IMR-90 (cell line): ENCODE measurements at places on chromosomes 4 and X. TPM values are rescaled to one million over a fixed set of nuclear protein-coding genes. Genes with fewer than 3 reads are reported as not detected.

BEX5 gene
- total RNA-seq: not detected in 2 replicates

FAT4 gene
- total RNA-seq: 35.6 and 37.5 TPM in 2 replicates

PCSK1N gene
- not detected in 2 replicates for total RNA-seq

PAGE1 gene
- total RNA-seq: not detected in 2 replicates

IL9R gene
- total RNA-seq: not detected in 2 replicates

GRCh38 chr4:124253080-124253479 is 459.5 kb downstream of the ANKRD50 start:
- DNase-seq: no peak

DNA sequence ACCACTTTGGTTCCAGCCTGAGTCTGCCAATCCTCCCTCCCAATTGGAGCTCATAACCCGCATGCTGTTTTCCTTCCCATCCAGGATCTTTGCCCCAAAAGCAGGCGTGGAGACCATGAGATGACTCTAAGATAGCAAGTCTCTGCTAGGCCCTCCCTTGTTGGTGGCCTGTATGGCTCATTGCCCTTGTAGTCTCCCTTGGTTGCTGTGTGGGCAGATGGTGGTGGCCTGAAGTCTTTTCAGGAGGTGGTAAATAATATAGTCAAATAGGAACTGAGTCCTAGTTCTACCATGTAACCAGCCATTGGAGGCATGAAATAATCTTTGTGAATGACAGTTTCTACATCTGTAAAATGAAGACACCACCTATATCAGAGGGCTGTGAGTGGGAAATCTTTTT is 1.2 kb downstream of the ATP6AP1 start:
- DNase-seq: no peak

- DNase-seq: no peak
These were observed 915 bp downstream of the CPZ start for GRCh38 chr4:8593264-8594096.

- no peak for DNase-seq
These were observed 50.4 kb upstream of the SCRG1 start for GRCh38 chr4:173449380-173449717.

- DNase-seq: no peak
These were observed 70.2 kb upstream of the PLS3 start for GRCh38 chrX:115490814-115491213.

DNA sequence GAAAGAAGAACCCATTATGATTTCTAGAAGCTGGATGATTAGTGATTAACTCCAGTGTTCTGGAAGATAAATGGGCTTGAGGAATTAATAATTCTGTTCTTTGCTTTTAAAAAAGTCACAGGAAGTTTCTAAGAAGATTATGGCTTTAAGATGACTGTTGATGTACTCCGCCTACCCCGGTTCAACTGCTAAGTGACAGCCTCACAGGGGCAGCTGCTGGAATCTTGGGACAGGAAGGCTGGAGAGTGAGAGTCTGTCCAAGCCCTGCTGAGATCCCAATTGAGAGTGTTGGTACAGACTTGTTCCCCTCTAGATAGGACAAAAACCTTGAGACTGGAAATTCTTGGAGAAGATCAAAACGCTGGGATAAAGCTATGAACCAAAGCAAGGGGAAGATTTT is 37.3 kb downstream of the NPY1R start:
- no peak for DNase-seq

GRCh38 chr4:170675568-170676262 is 586.0 kb upstream of the AADAT start:
- DNase-seq: peak; percentile 2

- DNase-seq: no peak
These were observed 83.6 kb downstream of the JAKMIP1 start for GRCh38 chr4:6116696-6117285.

- DNase-seq: peak; percentile 53
These were observed 148.2 kb downstream of the RASL11B start for GRCh38 chr4:53010318-53010717.

GRCh38 chr4:58957711-58958110 is 1847.5 kb upstream of the IGFBP7 start:
- no peak for DNase-seq

DNA sequence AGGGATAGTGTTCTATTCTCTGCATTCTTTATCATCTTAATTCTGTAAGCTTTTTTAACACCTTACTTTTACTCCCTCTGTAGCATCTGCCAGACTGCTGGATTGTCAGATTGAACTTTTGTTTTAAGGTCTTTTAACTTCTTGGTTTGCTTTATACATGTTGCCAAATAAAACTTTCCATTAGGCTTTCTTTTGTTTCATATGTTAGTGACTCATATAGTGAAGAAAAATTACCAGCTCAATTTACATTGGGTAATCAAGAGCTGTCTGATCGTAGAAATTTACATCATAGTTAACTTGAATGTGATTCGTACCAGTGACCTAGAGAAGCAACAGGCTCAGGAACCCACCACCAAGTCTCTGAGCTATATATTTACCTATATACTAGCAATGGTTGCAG is 28.5 kb upstream of the KLHL4 start:
- DNase-seq: no peak

DNA sequence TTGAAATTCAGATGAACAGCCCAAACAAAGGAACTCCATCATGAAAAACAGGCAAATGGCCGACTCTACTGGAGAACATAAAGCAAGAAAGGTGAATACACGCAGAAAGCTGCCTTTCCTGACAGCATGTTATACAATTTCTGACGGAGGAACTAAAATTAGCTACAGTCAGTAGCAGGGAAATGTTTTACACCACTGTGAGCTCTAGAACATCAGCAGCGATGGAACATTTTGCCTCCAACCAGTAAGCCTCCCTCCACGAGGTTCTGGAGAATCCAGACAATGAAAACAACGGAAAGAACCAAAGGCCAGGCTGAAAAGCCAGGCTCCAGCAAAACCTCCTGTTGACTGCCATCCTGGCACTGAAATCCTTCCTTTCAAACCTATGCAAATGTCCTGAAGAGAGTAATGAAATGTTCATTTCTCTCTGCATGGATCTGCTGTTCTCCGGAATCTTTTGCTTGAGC is 78.9 kb downstream of the IRF2 start:
- no peak for DNase-seq

DNA sequence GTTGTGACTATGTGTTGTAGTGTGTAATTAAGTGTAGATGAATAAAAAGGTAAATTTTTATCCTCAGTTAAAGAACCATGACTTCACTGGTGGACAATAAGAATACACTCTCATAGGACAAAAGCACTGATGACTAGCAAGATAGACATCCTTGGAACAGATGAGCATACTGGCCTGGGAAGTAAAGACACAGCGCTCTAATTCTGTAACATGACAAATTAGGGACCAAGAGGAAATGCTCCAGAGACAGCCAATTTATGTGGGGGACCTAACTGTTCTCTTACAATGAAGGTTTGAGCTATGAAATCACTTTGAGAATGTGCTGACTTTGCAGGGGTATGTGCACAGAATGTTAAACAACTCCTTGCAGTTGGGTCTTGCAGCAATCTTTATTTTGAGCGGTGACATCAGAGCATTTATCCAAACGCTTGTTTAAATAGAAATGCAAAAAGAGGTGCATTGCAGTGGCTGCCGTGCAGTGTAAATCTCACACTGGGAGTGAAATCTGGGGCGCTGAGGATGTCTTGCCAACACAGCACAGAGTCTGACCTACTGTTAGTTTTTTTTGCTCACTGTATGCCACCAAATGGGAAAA is 109.3 kb downstream of the MAGEC2 start:
- DNase-seq: no peak

- peak; percentile 29 for DNase-seq
These were observed 5.5 kb upstream of the TMEM255A start for GRCh38 chrX:120316587-120317283.

DNA sequence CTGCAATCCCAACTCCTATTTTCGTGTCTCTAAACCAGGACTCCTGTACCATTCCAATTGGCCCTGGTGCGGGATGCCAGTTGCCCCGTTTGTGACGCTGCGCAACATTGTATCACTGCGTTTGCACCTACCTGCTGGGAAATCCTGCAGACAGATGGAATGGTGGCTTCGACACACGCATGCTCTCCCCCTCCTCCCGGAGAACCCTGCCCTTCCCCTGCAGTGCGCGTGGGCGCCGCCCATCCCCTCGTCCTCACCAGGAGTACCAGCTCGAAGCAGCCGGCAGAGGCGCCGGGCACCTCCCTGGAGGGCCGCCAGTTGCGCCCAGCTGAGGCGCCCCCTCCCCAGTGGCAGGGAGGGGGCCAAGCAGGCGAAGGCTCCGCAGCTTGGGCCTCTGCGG is 1.4 kb downstream of the DGKK start:
- DNase-seq: no peak

DNA sequence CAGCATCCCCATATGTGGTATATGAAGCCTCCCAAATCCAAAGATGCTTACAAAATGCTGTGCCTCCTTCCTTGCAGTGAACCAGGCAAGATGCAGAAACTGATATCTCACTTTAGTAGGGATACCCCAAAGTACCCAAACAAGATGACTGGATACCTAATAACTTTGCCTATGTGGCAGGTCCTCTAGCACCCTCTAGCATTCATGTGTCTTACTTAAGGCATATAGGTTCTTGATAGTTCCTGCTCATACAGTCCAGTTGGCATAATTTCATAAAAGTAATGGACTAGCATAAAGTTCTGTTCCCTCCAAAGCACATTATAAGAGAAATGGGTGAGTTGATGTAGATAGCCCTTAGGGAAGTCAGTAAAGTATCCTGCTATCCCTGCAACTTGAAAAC is 36.8 kb upstream of the SPP1 start:
- no peak for DNase-seq

DNA sequence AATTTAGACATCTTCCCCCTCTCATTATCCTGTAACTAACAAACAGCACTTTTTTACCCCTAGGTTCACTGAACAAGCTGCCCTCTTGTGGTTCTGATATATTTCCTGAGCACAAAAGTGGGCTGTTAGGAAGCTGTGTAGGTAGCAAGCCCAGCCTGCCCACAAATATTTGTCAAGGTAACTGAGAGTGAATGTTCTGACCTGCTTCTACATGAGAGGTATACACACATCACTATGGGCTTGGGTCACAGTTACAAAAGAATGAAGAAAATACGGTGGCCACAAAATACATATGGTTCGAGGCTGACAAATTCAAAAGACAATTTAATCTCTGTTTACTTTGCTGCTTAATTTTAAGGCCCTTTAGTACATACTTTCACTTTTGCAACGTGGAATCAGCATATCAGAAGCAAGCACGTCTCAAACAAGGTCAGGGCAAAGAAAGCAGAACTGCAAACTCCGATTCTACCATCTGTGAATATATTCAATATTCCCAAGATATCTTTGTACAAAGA is 78.7 kb downstream of the RBM47 start:
- peak; percentile 52 for DNase-seq

GRCh38 chr4:148007792-148008191 is 275.9 kb downstream of the ARHGAP10 start:
- DNase-seq: peak; percentile 18

DNA sequence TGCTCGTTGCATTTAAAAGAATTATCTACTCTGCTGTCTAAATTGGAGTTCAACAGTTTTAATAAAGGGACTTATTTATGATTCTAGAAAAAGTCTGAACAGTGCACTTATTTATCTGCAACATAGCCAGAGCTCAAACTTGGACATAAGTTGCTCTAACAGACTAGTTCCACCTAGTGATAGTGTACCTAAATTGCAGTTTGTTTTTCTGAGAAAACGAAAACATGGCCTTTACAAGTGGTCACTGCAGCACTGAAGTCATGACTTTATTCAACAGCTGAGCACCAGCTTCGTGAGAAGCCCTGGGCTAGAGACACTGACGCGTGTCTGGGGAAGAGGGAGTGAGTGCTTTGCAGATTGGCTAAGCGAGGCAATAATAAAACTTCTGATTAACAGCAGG is 77.3 kb upstream of the IGSF1 start:
- no peak for DNase-seq

GRCh38 chr4:184668511-184669114 is 19.1 kb downstream of the PRIMPOL start:
- peak; percentile 23 for DNase-seq
